ENCODE measurements at places on chromosomes 3 and 15.

GRCh38 chr3:58544541-58544940 lies 7.6 kb upstream of the ACOX2 start:
- DNase-seq, result no peak

GRCh38 chr3:51975852-51976549 lies 1.1 kb downstream of the ABHD14A start:
- DNase-seq, result no peak

- DNase-seq, result no peak
These were observed 46.0 kb downstream of the ERC2 start for GRCh38 chr3:56422316-56422715.

DNA sequence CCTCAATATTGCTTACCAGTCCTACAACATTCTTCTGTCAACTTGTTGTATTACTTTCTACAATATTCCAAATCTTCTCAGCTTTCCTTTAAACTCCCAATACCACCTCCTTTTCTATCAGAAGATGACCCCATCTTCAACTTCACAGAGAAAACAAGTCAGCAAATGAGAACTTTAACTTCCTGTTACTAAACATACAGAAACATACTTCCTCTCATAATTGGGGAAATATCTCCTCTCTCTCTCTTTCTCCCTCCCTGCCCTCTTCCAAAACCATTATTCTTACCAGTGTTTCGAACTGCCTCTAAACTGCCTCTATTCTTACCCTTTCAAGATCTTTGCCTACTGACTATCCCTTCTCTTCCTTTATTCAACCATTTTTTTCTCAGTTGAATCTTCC lies 1.8 kb upstream of the SNAP23 start:
- no peak for DNase-seq

GRCh38 chr3:61804782-61805181 lies 243.4 kb downstream of the PTPRG start:
- DNase-seq, result no peak

DNA sequence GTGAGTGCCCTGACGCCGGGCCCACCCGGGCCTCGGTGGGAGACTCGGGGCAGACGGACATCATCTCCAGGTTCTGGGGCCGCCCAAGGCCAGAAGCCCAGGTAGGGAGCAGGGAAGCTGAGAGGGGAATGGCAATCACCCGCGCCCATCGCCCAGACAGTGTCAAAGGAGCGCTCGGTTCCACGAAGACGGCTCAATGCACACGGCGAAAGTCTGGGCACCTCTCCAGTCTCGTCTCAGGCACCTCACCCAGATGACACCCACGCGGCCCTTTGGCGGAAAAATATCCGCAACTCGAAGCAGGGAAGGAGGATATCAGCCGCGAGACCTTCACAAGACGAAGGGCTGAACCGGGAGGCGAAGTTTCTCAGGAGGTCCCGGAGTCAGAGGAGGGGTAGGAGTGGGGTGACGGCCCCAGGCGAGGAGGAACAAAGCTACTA lies 916 bp downstream of the IL17RD start:
- no peak for DNase-seq

- DNase-seq, result no peak
These were observed 308.0 kb upstream of the ATP11B start for GRCh38 chr3:182485301-182485700.

GRCh38 chr15:76470691-76471090 lies 134.1 kb downstream of the ISL2 start:
- DNase-seq, result no peak

DNA sequence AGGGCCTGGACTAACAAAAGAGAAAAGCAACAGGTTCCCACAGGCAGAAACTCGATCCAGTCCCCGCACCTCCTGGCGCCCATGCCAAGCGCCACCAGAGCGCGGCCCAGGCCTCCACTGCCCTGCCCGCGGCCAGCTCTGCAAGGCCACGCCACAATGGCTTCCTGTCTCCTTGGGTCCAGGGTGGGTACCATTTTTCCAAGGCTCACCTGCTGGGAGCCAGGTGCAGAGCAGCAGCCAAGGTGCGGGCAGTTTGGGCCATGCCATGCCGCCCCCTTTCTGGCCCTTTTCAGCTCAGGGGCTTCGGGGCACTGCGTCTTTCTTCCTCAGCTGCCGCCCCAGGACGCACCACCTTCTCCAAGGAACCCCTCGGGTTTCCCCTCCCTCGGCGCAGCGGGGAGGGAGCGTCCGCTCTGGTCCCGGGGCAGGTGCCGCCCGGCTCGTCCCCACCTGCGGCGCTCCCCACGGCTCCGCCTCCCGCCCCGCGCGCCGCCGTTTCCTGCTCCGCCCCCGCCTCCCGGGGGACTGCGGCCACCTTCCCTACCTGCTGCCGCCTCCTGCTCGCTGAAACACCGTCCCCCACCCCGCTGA lies at the start of gene ILDR1:
Gene ILDR1, minus strand, starts transcription at position 437 of the 591 bp plus-strand sequence. Its CDS starts 170 bp downstream, at position 267.
- DNase-seq, result peak; percentile 54

- no peak for DNase-seq
These were observed 156.4 kb downstream of the TP63 start for GRCh38 chr3:189787632-189788031.

GRCh38 chr3:139728414-139728813 lies 50.6 kb upstream of the NMNAT3 start:
- DNase-seq, result no peak

- DNase-seq, result no peak
These were observed 851 bp upstream of the DCBLD2 start for GRCh38 chr3:98902351-98902740.

DNA sequence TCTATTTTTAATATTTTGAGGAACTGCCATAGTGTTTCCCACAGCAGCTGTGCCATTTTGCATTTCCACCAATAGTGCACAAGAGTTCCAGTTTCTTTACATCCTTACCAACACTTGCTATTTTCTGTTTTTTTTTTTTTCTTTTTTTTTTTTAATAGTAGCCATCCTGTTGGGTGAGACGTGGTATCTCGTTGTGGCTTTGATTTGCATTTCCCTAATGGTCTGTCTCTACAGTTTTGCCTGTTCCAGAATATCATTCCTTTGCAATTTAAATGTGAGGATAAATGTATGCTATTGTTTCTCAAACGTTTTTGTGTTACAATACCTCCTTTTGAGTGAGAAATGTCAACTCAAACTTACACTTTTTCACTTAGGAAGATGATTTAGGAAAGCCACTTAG lies 22.4 kb downstream of the RCN2 start:
- no peak for DNase-seq

GRCh38 chr15:85762039-85762755 lies 32.5 kb downstream of the KLHL25 start:
- DNase-seq, result no peak

DNA sequence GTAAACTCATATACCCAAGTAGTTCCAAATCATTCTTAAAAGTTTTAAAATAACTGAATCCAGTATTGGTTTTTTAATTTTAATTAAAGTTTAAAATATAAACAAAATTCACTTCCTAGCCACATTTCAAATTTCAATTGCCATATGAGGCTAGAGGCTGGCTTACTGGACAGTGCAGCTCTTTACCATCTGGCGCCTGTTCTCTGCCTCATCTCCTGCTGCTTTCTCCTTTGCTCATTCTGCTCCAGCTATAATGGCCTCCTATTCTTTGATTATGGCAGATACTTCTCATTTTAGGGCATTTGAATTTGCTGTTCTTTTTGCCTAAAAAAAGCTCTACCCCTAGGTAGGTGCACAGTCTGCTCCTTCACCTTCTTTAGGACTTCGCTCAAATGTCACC lies 19.1 kb downstream of the ARMC8 start:
- DNase-seq, result no peak

DNA sequence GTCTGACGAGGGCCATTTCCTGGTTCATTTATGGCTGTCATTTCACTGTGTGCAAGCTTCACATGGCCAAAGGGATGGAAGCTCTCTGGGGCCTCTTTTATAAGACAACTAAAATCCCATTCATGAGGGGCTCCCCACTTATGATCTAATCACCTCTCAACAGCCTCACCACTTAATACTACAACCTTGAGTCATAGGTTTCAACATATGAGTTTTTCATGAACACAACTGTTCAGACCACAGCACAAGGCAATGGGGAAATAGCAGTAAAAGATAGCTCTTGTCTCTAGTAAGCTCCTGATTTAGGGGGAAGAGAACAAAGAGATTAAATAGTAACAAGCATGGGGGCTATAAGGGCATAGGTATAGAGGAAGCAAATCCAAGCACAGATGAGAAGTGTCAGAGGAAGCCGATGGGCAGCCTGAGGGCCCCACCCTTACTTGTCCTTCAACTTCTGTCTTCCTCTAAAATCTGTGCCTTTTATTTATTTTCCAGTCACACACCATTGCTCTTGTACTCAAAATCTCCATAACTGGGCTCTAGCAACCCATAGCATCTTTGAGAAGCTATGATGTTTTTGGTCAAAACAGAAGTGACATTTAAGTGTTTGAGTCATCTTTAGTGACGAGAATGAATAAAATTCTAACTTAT lies 329.1 kb downstream of the UNC13C start:
- no peak for DNase-seq

GRCh38 chr15:100905850-100906249 lies 13.3 kb upstream of the LRRK1 start:
- DNase-seq, result no peak

DNA sequence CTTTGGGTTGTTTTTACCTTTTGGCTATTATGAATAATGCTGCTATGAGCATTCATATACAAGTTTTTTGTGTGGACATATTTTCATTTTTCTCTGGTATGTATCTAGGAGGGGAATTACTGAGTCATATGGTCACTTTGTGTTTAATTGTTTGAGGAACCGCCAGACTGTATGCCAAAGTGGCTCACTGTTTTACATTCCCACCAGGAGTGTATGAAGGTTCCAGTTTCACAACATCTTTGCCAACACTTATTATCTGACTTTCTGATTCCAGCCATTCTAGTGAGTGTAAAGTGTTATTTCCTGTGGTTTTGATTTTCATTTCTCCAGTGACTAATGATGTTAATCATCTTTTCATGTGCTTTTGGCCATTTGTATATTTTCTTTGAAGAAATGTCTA lies 51.8 kb downstream of the CMTM7 start:
- no peak for DNase-seq

DNA sequence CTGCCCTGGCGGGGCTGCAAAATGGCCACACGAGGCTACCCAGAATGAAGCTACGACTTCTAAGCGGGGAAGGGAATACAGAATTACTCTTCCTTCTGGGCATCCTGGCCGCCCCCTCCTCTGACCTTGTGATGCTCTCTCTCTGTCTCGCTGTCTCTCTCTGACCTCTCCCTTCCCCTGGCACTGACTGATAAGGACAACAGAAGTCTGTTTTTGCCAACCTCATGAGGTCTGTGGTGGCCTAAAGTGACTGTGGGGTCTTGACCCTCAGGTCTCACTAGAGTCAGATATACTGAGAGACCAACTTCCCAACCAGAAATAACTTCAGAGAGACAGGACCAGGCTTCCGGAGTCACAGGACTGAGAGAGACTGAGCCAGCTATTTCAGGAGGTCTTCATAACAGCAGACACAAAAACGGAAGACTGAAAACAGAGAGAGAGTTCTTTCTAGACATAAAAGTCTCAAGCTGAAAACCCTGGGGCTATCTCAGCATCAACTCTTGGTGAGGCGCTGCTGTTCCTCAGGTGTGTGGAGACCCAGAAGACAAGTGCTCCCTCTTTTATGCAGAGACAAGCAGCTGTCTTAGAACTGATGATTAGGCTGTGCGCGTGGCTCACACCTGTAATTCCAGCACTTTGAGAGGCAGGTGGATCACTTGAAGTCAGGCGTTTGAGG lies 38.2 kb upstream of the CFAP161 start:
- DNase-seq, result no peak

DNA sequence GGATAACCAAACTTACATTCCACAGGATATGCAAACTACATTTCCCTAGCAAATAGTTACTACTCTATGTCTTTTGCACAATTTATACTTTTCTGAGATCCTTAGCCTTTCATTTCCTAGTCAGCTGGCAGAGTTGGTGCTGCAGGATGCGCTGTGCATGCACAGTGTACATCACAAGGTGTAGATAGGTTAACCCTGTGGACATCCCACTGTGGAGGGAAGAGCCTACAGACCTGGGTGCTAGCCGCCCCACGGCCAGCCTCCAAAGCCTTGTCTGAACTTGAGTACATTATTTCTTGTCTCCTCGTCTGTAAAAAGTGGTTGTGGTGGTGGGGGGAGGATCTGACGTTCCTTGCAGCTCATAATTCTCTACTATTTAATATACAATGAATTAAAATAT lies 3.5 kb downstream of the TNFSF10 start:
- no peak for DNase-seq

DNA sequence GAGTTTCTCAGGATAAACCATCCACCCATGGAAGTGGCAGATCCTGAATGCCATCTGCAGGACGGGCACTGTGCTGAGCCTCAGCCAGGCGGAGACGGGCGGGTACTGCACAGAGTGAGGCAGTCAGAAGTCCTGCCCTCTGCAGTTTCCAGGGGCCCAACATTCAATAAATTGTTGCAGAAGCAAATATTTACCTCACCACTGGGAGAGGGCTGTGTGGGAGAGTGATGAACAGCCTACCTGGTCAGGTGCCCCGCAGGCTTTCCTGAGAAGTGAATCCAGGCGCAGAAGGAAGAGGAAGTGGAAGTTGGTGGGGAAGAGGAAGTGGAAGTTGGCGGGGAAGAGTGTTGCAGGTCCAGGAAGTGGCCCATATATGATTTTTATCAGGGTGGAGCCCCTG lies 100.8 kb downstream of the SLCO3A1 start:
- DNase-seq, result no peak

DNA sequence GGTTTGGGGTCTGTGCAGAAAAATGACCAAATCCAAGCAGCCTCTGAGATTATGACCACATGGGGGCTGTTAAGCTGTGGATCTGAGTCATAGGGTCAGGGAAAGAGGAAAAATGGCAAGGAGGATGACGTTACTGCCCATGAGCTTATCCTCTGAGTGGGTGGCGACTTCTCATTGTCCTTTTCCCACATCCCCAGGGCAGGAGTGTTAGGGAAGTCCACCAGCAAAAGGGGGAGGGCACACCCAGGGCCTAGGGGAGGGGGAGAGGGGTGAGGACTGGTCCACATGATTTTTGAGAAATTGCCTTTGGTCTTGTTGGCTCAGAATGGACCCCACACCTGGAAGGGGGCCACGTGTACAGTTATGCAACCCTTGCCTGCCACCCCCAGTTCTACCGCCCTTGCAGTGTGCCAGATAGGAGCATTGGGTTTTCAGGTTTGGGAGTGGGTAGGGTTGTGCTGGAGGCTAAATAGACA lies 2.6 kb downstream of the CD276 start:
- no peak for DNase-seq

DNA sequence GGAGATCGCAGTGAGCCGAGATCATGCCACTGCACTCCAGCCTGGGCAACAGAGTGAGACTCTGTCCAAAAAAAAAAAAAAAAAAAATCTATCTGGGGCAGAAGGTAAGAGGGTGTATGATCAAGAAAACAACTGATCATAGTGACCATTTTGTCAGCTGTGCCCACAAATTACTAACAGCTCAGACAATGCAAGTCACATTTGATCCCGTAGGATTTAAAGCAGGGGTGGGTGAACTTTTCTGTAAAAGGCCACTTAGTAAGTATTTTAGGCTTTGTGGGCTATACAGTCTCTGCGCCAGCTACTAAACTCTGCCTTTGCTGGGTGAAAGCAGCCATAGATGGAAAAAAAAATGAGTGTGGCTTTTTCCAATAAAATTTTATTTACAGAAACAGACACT lies 57.6 kb upstream of the ABI3BP start:
- no peak for DNase-seq

GRCh38 chr3:41477399-41478014 lies 278.2 kb downstream of the CTNNB1 start:
- no peak for DNase-seq

All from cortex of kidney (tissue), 1 donor.